ENCODE measurements at places on chromosomes 3 and 15.

GRCh38 chr15:36004891-36005490 is 459.0 kb upstream of the DPH6 start:
- DNase-seq = no peak

DNA sequence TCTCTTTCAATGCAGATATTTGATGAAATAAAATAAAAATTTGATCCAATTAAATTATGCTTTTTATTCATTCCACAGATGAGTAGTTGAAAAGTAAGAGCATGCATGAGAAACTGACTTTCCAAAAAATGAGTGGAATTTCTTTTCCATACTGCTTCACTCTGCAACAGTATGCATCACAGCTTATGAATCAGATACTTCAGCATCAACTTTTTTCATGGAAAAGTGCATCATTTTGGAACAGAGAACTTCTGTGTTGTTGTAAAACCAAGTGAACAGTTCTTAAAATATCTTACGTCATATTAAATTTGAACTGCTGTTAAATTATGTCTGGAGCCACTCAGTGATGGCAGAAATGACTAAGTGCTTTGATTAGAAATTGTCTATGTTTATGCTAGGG is 16.7 kb upstream of the SLC7A14 start:
- DNase-seq = no peak

- DNase-seq = no peak
These were observed 153.4 kb upstream of the MME start for GRCh38 chr3:154926721-154927120.

DNA sequence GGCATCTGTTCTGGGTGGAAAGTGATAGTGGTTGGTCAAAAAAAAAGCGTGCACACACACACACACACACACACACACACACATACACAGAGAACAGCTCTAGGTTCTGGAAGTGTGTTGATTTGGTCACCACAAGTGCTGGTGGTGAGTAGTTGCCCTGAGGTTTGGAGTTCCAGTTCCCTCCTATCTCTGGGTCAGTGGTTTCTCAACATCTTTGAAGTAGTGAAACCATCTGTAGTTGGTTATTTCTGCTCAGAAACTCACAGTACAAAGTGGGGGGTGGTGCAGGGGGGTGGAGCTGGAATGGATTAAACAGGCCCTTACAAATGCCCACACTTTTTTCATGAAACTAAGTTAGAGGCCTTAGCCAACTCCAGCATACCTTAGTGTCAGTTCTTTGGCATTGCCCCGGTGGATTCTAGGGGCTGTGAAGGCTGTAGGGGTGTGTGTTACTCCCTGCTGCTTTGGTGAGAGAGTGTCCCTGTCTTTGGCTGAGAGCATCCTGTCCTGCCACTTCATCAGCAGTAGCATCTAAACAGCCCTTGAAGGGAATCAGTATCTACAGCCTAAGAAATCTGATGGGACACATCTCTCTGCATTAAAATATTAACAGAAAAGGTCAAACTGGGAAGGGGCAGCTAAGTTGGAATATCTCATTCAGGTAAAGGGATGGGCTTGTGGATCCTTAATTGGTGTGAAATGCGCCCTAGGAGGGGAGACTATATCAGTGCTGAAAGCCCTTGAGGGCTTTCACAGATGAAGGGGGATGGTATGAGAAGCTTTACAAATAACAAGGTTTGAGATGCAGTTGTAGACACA is 20.6 kb downstream of the SMAD3 start:
- DNase-seq = peak; percentile 85

GRCh38 chr3:138412821-138413551 is 21.4 kb upstream of the ESYT3 start:
- DNase-seq = no peak

- no peak for DNase-seq
These were observed 22.7 kb upstream of the IGF2BP2 start for GRCh38 chr3:185847506-185847905.

- DNase-seq = no peak
These were observed 105.3 kb upstream of the PEX5L start for GRCh38 chr3:180142041-180142440.

GRCh38 chr3:197782230-197782629 is 8.8 kb upstream of the LRCH3 start:
- DNase-seq = no peak

DNA sequence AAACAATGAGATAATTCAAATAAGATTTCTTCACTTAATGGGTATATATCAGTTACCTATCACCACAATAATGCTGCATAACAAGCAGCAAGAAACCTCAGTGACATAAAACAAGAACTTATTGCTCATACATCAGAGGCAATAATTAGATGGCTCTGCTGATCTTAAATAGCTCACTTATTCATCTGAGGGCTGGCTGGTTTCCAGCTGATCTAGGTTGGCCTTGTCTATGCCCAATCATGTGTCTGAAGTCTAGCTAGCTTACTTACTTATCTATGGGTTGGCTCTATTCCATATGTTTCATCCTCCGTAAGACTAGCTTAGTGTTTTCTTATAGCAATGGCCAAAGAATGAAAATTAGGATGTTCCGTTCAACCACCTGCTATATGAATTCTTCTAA is 109.4 kb upstream of the AGTR1 start:
- no peak for DNase-seq

DNA sequence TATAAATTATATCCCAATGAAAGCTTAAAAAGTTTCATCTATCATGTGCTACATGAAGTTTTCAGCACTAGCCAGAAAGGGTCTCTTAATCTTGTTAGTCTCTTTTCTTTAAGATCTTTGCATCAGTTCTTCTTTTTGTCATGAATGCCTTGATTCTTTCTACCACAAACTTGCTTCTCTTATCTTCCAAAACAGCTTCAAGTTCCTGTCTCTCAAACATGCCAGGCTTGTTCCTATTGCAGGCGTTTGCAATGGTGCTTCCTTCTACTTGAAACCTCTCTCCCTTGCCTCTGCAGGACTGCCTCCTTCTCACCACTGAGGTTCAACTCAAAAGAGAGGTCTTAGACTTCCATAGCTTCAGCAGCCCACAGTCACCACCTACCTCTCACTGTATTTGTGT is 104.3 kb upstream of the FRMD4B start:
- no peak for DNase-seq

GRCh38 chr3:121629601-121630000 is 31.1 kb downstream of the HCLS1 start:
- DNase-seq = no peak

- no peak for DNase-seq
These were observed 12.6 kb upstream of the SLMAP start for GRCh38 chr3:57743496-57743895.

GRCh38 chr3:87333393-87333892 is 57.1 kb upstream of the POU1F1 start:
- peak; percentile 75 for DNase-seq

DNA sequence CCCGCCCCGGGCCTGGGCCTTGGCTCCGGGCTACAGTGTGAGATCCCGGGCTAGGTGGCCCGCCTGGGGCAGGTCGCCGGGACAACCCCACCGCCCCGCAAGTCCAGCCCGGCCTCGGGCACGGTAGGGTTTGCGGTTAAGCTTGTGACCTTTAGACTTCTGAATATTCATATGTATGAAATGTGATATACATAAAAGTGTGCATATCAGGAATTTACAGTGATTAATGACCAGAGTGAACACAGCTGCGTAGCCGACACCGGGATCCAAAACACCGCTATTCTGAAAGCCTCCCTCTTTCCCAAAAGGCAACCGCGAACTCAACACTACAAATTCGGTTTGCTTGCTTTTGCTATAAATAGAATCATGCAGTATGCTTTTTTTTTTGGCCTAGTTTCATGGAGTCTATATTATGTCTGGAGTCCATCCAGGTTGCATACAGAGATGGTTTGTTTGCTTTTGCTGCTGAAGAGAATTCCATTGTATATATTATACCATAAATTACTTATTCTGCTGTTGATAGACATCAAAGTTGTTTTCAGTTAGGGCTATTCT is 636 bp upstream of the SNRPA1 start:
- DNase-seq = no peak

DNA sequence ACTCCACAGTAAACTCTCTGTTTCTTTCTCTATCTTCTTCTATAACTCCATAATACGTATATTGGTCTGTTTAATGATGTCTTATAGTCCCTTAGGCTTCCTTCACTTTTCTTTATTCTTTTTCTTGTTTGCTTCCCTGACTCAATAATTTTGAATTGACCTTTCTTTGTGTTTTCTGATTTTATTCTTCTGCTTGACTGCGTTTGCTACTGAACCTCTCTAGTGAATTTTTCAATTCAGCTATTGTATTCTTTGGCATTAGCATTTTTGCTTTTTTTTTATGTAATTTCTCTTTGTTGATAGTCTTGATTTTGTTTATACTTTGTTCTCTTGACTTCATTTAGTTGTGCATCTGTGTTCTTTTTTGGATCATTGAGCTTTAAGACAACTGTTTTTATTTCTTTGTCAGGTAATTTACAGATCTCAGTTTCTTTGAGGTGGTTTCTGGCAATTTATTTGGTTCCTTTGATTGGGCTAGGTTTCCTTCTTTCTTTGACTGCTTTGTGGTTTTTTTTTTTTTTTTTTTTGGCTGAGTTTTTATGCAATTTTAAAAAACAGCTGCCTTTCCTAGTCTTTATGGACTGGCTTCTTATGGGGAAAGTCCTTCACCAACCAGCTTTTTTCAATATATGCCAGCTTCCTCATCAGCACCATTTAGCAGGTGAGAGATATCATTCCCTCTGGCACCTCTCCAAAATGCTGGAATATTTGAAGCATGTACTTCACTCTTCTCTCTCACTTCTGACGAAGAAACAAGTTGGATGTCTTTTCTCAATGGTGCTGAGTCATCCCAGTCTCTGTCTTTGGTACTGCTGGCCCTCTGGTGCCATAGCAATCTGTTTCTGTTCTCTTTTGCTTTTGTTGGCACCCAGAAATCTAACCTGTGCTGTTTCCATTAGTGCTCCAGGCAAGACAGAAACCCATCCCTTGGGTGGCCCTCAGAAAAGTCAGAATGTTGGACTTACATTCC is 17.6 kb downstream of the RSRC1 start:
- no peak for DNase-seq

DNA sequence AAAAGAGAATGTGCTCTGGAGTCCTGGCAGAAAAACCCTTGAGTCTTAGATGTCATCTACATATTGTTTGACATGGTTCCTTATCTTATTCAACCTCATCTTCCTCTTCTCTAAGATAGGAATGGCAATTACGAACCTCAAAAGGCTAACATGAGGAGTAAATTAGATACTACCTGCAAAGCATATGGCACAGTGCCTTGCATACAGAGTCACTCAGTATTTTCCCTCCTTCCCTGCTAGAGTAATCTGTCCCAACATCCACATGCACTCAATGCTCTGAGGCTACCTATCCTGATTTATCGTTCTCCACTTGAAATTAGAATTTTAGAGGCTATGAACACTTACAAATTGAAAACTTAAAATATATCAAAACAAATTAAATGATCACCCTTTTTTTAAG is 386.7 kb downstream of the RSL24D1 start:
- no peak for DNase-seq

DNA sequence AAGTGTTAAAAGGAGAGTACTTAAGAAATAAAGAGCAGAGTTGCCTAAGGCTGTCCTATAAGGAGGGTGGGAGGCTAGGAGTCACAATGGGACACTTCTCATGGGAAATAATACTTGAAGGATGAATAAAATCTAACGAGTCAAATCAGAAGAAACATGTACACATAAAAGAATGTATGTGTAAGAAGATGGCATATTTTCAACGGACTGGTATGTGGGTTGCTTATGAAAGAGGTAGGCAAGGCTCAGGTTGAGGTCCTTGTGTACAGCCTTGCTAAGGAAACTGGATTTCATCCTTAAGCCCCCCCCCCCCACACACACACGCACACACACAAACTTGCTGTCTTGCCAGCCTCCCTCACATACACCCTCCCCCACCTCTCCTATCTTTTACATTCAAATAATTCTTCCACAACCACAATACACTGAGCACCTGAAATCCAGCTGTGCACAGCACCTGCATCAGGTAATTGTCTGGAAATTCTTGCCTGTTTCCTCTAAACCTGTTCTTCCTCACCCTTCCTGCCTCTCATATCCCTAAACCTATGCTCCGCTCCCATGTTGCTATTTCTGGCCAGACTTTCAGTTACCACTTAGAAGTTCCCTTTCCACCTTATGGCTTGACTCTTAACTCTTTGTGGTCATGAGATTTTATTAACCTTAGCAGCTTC is 79.2 kb downstream of the FMN1 start:
- no peak for DNase-seq

- DNase-seq = no peak
These were observed 226.3 kb downstream of the LPP start for GRCh38 chr3:188380252-188380651.

- no peak for DNase-seq
These were observed 178.5 kb downstream of the FNDC3B start for GRCh38 chr3:172217877-172218276.

GRCh38 chr3:148101061-148101460 is 596.6 kb upstream of the AGTR1 start:
- no peak for DNase-seq

GRCh38 chr15:39096608-39097205 is 484.2 kb upstream of the THBS1 start:
- DNase-seq = no peak

DNA sequence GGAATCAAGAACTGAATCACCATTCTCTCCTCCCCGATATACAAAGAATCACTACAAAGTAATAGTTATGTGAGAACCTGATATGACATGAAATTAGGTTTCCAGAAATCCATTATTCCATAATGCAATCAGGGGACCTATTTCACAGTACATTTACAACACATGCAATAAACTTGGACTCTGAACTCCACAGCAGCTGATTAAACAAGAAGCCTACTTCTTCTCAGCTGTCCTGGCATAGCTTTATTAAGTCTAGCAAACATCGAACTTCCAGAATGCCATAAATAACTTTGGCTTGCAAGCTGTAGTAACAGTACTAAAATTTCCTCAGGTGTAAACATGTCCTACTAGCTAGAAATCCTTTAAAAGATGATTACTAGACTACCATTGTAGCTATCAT is 17.8 kb downstream of the PDCD10 start:
- no peak for DNase-seq

DNA sequence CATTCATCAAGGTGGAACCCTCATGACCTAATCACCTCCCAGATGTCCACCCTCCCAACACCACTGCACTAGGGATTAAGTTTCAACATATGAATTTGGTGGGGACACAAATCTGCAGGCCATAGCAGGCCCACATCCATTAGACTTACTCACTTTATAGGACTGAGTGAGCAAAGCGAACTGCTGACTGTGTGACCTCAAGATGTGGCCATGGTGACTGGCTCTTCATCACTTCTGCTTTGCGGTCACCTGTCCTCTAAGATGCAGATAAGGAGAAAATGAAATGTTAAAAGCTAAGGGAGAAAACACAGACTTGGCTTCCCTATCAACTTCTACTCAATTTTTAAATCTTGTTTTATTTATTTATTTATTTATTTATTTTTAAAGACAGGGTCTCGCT is 14.5 kb upstream of the DCP1A start:
- DNase-seq = no peak

- DNase-seq = no peak
These were observed 85.7 kb upstream of the SOX2 start for GRCh38 chr3:181626036-181626435.

DNA sequence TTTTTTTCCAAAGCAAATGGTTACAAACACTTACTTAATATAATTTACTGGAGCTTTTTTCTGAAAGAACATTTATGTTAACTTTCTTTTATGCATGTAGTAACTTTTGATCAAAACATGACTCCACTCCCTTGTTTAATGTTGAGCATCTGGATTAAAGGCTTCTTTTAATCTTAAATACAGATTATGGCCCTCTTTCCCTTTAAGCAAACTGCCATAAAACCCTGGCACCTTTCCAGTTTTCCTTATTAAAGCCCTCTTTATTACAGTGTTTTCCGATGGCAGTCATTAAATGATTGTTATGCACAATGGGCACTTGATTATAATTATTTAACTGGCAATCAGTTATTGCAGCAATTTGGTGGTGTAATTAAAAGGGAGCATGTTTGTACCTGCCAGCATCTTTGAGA is 167.0 kb downstream of the VGLL4 start:
- no peak for DNase-seq

- DNase-seq = no peak
These were observed 13.6 kb upstream of the GATM start for GRCh38 chr15:45391746-45392583.
